CD4-positive, alpha-beta T cell treated with Interleukin-2 at 100 ng/mL for 4 hours (primary cell): ENCODE measurements at places on chromosomes 7 and 10.

DNA sequence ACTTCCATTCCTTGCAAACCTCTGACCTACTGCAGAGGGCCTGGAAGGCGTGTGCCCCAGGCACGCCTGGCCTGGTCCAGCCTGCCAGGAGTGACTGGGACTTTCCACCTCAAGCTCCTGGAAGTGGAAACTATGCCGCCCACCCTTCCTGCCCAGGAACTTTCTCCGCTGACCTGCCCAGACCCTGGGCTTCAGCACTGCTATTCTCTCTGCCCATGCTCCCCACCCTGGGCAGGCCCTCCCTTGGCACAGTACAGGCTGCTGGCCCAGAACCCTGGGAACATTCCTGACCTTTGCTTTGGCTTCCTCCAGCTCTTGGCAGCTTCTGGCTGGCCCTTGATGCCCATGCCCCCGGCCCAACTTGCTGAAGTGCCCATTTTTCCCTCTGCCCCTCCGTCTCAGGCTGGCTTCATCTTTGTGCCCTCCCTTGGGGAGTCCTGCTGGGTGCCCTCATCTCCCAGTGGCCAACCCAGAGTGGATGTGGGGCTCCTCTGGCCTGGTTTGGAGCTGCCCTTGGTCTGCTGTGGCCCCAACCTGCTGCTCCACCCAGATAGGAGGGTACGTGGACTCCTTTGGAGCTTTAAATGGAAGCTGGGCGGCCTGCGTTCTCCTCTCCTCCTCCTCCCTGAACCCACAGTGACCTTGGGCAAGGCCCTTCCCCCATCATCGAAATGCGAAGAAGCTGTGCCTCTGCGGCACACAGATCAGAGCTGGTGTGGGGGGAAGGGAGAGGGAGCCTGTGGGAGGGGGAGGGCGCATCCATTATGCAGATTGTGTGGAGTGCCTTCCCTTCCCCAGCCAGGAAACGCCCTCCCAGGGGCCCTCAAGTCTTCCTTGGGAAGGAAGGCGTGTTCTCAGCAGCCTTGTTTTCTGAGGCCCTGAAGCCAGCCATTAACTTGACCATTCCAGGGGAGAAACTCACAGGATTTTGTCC, 3.4 kb downstream of the MMRN2 start:
- DNase-seq, result no peak

GRCh38 chr10:89632824-89633223, 12.2 kb downstream of the PANK1 start:
- no peak for DNase-seq

GRCh38 chr7:117674617-117675016, 194.8 kb downstream of the CFTR start:
- no peak for DNase-seq

GRCh38 chr10:905503-905902, 26.0 kb downstream of the LARP4B start:
- DNase-seq, result no peak

DNA sequence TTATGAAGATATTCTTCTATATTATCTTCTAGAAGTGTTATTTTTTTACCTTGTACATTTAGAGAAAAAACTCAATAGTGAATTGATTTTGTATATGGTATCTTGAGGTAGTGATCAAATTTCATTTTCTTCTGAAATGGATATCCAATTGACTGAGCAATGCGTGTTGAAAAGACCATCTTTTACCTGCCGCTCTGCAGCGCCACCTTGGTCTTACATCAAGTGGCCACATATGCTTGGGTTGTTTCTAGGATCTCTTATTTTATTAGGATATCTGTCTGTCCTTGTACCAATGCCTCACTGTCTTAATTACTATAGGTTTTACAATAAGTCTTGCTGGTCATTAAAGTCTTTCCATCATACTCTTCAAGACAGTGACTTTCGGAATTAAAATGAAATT, 53.0 kb downstream of the CUL2 start:
- no peak for DNase-seq
